Regular cardiac myocyte (primary cell): ENCODE measurements at places on chromosomes 7 and 10. TPM values are rescaled to one million over a fixed set of nuclear protein-coding genes. Genes with fewer than 3 reads are reported as not detected.

LRRC4 gene
- total RNA-seq, result 0.19 TPM in 1 of 2 replicates, not detected in the other

AKR1D1 gene
- not detected in 2 replicates for total RNA-seq

TMEM213 gene
- not detected in 2 replicates for total RNA-seq

GDF2 gene
- total RNA-seq, result under 0.01 TPM in 1 of 2 replicates, not detected in the other

PVRIG gene
- 0.19 TPM in 1 of 2 replicates, not detected in the other for total RNA-seq

SPDYE1 gene
- not detected in 2 replicates for total RNA-seq

KIAA1217 gene
- total RNA-seq, result 1.2 and 2.3 TPM in 2 replicates

PDE1C gene
- total RNA-seq, result 12.1 and 13.0 TPM in 2 replicates
